A172 (cell line): ENCODE measurements at places on chromosomes 7 and 10.
A peak's percentile ranks its signal among the peaks of the same experiment; 100 is the strongest.

DNA sequence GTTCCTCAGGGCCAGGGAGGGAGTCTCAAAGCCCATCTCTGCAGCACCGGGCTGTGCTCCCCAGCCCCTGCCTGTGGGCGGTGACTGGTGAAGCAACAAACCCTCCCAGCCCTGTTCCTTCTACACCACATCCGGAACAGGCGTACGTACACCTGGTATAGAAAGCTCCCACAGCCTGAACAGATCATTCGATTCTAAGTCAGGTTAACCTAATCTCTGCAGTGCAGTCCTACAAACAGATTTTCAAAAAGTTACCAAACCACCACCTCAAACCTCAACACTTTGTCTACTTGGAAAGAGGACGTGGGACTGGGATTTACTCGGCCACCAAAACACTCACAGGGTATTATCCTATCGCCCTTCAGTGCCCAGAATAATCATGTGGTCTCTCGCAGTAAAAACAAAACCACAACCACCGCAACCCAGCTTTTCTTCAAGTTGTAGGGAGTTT, 238.4 kb downstream of the DIP2C start:
- peak; percentile 10 for DNase-seq

DNA sequence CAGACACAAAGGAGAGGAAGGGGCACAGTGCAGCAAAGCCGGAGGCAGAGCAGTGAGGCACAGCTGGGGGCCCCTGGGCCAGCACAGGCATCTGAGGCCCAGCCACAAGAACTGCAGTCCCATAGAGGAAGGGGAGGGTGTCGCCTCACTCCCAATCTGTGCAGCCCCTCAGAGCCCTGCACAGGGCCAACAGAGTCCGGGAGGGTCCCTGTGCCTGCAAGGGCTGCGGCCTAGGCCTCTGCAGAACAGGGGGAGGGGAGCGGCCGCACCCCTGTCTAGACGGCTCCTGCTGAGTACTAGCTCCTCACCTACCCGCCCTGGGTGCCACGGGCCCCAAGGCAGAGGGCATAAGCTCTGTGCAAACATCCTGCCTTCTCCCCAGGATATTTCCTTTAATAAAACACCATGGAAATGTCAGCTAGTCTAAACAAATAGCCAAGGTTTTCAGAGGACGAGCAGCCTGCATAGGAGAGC, 32.4 kb upstream of the RET start:
- no peak for DNase-seq

DNA sequence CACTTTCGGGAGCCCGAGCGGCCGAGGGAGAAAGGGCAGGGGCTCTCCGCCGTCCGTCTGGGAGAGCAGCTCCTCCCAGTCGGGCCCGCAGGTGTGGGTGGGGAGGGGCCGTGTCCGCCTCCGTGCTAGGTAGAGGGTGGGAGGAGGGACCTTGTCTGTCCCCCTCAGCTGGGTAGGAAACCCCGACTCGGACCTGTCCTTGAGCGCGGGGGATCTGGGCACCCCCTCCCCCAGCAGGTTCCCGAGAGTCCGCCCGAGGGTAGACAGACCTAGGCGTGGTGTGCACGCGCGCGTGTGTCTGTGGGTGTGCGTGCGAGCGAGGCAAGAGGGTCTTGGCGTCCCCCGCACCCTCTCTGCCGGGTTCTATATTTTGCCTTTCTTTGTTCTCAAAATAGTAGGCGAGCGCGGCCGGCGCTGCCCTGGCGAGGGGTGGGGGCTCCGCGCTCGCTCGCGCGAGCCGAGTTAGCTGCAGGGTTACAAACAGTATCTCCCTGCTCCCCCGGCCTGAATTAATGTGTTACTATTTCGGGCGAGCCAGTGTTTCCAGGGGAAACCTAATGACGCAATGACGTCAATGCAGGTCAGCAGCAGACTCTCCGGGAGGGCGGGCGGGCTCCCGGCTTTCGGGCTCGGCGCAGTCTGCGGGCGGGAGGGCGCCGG, 73.9 kb upstream of the LEP start:
- DNase-seq, result peak; percentile 68

- DNase-seq, result no peak
Observed at GRCh38 chr7:24372961-24373955, 89.3 kb downstream of the NPY start.

- DNase-seq, result no peak
Observed at GRCh38 chr10:118971187-118971586, 58.3 kb upstream of the NANOS1 start.

DNA sequence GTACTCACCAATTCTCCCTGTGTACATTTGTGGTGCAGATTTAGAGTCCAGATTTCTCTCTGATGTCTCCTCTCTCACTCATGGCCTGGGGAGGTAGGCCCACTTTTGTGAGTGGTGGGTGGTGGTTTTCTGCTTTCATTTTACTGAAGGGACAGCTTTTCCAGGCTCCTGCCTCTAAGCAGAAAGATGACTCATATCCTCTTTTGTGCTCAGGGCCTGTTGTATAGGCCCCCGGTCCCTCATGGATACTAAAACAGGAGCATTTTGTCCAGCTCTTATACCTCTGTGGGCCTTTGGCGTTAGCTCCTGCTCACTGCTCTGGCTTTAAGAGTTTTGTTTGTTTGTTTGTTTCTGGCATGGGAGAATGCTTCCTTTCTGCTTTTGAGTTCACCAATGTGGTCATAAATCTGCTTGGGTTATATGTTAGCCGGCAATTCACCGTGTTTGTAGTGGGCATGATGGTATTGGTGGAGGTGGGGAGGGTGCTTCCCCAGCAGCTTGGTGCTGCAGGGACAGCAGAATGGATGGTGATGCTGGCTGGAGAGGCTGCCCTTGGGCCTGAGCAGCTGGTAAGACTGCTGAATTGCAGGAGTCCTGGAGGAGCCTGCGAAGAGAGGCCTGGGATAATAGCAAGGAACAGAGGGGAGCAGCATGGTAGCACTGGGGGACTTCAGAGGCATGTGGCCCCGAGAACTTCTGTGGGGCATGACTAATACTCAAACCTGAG, 468.7 kb downstream of the RPS24 start:
- DNase-seq, result peak; percentile 57

- no peak for DNase-seq
Observed at GRCh38 chr10:78748235-78748533, 320.6 kb upstream of the ZMIZ1 start.

DNA sequence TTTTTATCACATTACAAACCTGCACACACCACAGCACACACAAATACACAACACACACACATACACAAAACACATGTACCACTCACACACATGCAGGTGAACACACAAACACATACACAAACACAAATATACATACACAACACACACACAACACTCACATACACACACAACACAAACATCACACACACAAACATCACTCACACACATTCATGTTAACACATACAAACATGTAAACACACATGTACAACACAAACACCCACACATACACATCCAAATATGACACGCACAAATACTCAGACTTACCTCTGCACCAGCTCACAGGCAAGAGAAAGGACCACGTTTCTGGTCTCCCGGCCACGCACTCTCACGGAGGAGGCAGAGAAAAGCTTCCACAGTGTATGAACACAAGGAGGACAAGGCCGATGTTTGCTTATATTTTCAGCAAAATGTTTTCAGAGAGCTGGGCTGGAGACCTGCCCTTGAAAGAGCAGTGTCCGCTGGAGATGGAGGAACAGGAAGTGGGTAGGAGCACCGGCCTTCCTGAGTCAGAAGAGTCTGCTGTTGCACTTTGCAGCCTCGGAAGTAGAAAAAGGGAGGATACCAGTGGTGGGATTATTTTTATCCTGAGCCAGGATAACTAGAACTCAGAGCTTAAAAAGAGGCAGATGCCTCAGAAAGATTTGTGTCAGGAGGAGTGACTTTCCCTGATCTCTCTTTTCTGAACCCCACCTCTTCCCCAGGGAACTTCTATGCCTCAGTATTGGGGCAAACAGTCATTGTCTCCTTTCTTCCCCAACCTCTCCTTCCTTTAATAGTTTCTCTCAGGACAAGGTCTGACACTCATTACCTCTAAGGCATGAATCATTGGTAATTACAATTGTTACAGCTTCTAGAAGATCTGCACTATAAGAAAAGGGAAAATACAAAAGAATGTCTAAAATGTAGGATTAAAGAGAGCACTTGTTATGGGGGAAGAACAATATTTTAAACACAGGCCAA, at the start of gene GIMAP6:
Gene GIMAP6 (minus strand): TSS at position 520 of the 999 bp plus-strand sequence. CDS start 2,243 bp downstream, outside the sequence.
- no peak for DNase-seq

DNA sequence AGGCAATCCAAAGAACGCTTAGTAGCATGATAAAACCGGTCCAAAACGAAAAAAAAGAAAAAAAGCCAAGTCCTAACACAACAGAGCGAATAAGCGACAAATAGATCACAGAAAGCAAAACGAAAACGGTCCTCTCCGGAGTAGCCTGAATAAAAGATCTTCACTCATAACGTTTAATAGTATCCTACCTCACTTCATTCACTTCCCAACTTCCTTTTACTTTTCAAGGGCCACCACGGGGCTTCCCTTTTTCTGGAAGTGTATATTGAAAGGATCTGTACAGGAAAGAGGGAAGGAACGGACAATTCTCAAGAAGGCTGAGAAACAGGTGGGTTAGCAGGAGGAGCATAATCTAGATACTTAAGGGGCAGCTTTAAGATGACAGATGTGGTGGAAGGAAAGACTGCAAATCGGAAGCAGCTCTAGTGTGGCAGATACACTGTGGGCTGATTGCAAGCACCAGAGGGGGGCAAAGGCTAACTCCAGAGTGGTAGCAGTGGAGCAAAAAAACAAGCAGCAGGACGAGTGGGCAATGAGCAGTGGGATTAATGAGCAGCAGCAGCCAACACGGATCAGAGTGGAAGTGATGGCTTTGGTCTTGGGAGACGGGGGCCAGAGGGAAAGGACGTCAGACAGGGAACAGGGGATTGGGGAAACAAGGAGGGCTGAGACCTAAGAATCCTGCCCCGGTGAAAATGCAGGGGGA, 866 bp downstream of the CNOT4 start:
- peak; percentile 26 for DNase-seq

DNA sequence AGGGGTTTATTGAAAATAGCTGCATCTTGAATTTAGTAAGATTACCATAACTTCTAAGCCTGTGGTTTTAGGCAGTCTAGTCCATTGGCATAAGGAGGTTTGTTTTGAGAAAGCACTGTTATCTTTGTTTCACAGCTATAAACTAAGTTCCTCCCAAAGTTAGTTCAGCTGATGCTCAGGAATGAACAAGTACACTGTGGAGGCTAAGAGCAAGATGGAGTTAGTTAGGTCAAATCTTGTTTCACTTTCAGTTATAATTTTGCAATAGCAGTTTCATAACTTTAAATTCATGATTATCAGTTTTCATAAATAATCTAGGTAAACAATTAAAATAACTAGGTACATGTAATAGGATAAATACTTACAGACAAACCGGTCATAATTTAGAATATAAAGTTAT, 15.4 kb downstream of the SEC61G start:
- no peak for DNase-seq

DNA sequence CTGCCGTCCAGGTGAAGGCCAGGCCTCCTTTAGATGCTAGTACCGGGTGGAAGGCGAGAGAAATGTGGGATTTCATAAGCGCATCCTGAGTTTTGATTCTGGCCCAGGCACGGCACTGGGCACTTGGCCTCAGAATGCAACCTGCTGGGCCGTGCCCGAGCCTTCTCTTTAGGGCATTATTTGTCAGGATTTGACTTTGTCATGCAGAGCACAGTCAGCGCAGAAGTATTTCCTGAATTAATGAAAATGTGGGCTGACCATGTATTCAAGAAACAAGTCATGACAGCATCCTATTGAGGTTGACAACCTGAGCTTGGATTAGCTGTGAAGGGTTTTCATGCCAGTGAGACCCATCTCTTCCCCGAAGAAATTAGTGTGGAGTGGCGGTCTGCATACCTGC, 34.4 kb downstream of the RCC1L start:
- DNase-seq, result peak; percentile 60

DNA sequence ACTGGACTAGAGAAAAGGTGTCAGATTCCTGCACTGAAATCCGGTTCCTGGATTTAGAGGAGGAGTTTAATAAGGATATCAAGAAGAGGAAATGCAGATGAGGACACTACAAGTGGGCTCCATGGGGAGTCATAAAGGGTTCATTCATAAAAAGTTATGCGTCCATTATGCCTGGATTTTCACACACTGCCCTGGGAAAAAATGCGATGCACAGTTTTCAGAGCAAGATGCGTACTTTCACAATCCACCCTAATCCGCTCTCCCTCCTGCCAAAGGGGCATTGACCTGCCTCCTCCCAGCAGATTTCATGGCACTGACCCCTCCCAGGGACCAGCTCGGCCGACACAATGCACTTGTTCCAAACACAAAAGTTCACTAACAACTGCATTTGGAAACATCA, 42.2 kb upstream of the OPALIN start:
- DNase-seq, result no peak

DNA sequence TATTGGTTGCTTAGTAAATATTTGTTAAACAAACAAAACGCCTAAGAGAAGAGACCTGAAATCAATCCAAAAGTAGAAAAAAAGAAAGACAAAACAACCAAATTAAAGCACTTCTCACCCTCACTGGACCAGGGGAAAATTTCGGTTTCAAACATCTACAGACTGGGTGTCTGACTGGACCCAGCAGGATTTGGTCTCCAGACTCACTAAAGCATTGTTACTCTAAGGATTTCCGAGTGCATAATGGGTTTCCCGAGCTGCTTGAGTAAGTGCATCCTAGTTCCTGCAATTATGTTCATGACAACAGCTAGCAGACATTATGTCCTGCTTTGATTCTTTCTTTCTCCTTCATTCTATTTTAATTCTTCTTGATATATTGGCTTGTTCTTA, 51.8 kb upstream of the FAM3C start:
- no peak for DNase-seq

DNA sequence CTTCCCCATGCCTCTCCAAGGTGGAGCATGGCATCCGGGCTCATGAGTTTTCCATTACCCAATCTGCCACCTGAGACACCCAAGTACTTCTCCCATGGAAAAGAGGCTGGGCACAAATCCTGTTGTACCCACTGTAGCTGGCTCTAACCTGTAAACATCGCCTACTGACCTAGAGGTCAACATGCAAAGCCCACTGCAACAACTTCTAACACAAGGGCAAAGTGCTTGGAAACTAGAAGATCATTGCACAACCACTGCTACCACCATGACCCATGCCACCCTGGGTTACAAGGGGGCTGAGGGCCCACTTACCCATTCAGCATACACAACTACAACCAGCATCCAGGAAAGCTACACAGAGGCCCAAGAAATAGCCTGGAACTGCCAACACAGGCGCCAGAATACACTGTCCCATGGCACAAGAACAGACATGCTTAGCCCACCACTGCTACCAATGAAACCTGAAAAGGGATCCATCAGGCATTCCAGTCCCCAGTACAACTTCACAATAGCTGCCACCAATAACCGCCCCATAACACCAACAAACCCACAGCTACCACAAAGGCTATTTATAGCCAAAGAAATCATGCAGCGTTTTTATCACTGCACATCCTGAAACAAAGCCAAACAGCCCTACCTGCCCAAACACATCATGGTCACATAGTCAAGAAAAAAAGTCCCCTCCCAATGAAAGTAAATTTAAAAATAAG, 63.4 kb downstream of the RNF32 start:
- no peak for DNase-seq
